ENCODE measurements at places on chromosomes 2 and 18.

DNA sequence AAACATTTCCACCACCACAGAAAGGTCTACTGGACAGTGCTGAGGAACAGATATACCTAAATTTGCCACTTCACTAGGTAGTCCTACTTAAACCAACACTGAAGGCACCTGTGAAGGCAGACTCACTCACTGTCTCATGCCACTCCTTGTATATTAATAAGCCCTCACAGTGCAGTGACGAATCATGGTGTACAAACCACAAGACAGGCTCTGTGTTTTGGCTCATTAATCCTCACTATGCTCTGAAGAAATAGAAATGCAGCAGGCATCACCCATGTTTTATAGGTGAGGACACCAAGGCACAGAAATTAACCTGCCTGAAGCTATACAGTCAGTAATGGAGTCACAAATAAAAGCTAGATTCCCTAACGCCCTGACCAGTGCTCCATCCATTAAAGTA is 44.3 kb downstream of the BARD1 start:
- DNase-seq = no peak

GRCh38 chr2:172173174-172173706 is 70.5 kb upstream of the DLX2 start:
- DNase-seq = no peak

DNA sequence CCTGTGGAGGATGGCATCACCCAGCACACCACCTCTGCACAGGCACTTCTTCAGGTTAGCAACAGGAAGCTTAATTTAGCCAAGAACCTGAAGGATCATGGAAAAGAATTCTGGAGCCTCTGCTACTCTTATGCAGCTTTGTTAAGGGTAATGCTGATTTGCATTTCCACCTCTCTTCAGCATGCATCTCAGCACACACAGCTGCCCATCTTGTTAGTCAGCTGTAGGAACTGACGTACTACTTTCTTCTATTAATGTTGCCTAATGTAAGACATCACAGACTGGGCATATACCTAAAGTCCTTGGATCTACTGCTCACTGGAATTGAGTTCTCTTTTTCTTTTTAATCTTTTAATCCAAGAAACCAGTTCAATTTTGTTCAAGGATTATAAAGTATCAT is 181.0 kb downstream of the SPP2 start:
- no peak for DNase-seq

DNA sequence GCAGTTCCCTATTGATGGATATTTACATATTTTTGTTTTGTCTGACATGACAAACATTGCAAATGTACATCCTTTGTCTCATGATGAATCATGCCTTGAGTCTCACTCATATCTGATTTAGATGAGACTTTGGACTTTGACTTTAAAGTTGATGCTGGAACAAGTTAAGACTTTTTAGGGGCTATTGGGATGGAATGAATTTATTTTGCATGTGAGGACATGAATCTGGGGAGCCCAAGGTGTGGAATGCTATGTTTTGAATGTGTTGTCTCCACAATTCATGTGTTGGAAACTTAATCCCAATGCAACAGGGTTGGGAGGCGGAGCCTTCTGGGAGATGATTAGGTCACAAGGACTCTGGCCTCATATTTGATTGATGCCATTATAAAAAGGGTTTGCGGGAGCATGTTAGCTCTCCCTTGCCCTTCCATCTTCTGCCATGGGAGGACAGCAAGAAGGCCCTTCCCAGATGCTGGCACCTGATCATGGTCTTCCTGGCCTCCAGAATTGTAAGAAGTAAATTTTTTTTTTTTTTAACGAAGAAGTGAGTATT is 29.1 kb upstream of the INO80D start:
- DNase-seq = no peak

- DNase-seq = no peak
Measured at GRCh38 chr2:238966072-238966937, 118.4 kb downstream of the TWIST2 start.

- peak; percentile 3 for DNase-seq
Measured at GRCh38 chr2:134231301-134231964, 22.4 kb upstream of the MGAT5 start.

- no peak for DNase-seq
Measured at GRCh38 chr2:19669559-19669958, 232.2 kb downstream of the TTC32 start.

GRCh38 chr18:78999939-79000338 is 20.3 kb downstream of the SALL3 start:
- no peak for DNase-seq

DNA sequence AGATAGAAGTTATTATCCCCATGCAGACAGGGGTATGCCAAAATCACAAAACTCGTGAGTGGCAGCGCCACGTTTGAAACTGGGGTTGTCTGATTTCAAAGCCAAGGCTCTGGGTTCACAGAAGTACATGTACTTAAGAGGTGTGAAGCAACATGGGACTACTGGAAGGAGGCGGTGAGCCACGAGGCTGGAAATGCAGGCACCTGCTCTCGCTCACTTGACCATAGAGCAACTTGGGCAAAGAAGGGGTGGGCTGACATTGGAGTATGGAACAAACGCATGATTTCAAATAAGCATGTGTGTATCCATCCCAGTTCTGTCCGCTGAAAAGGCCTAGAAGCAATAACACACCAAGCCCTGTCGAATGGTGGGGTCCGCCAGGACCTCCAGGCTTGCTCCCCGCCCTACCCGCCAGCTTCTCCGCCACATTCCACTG is 593 bp upstream of the ACTR2 start:
- DNase-seq = peak; percentile 26

DNA sequence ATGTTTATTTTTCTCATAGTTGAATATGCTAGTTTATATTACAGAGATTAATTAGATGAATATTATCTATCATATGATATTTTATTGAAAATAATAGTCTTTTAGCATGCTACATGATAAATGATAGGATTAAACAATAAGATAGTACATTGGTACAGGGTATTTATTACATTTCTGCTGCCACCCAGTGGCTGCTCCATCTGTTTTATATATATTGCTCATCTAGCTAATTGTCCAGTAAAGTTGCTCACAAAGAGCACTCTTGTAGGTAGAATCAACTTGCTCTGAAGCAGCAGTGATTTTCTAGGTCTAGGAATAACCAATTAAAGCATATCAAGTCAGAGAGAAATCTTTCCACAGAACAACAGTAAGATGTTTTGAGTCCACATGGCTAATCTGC is 183.3 kb downstream of the ASXL3 start:
- no peak for DNase-seq

- no peak for DNase-seq
Measured at GRCh38 chr2:101782427-101782792, 84.9 kb downstream of the MAP4K4 start.

GRCh38 chr2:24363301-24363700 is 3.0 kb upstream of the ITSN2 start:
- no peak for DNase-seq
